ENCODE measurements at places on chromosomes 2 and 18.
A peak's percentile ranks its signal among the peaks of the same experiment; 100 is the strongest.

GRCh38 chr18:11857177-11857887, 6.1 kb downstream of the CHMP1B start:
- peak; percentile 71 for DNase-seq

GRCh38 chr18:79405781-79406575, 10.2 kb downstream of the NFATC1 start:
- peak; percentile 44 for DNase-seq

DNA sequence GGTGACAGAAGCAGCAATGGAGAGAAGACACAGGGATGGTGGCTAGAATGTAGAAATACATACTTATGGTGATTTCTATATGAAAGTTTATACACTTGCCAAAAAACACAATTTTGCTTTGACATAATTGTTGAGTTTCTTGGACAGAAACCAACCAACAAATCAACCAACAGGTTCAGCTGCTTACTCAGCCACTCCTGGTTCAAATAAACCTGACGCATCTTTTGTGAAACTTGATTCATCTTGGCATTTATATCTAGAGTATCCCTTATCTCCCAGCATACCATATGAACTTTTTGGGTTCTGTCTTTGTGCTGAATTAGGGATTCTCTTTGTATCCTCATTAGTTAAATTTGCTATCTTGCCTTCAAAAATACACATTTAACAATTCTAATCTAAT, 54.1 kb upstream of the ERBB4 start:
- DNase-seq, result no peak

DNA sequence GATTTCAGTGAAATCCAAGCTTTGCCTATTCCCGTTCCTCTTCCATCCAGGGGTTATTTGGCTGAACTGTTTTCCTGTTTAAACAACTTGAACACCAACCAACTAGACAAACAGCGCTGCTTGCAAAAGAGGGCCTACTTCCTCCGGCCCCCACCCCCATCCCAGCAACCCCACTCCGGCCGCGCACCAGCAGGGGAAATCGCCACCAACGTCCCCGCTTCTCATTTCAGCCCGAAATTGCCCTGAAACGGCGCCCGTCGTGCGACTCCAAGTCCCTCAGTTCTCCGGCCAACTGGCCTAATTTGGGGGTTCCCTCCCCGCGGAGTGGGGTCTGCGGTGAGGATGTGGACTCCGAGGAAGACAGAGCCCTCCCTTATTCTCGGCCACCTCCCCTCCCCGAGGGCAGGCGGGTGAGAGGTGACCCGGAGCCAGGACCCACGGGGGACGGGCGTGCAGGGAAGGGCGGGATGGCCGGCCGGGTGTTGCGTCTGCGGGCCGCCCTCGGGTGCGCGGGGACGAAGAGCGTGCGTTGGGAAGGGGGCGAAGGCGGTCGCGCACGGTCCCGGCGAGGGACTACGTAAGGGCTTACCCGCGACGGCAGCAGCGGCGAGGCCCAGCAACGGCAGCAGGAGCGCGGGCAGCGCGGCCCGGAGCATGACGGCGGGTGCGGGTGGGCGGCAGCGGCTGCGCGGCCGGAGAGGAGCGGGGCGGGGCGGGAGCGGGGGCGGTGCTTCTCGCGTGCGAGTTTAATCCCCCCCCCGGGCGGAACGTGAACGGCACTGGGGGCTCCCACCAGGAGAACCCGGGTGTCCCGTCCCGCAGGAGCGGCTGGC, at the start of gene CD302:
Gene CD302, minus strand, starts transcription at position 666 of the 833 bp plus-strand sequence. Its CDS starts 10 bp downstream, at position 656.
- peak; percentile 75 for DNase-seq

DNA sequence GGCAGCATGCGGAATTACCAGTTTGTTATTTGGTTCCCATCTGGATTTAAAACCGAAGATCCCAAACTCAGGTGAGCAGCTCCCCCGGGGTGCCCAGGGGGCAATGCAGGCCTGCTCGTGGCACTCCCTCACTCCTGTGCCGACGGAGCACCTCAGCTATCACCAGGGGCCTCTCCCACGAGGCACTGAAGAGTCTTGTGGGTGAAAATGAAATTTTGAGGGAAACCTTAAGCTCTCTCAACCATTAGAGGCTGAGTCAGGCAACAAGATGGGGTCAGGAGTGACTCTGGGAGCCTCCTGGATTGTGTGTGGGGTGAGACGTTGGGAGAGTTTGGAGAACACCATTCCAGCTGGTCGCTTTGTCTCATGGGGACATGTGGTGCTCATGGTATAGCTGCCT, 189.0 kb downstream of the PRKCE start:
- DNase-seq, result no peak

- DNase-seq, result peak; percentile 68
Measured at GRCh38 chr2:31287654-31288053, 53.7 kb downstream of the EHD3 start.

GRCh38 chr2:191757208-191757607, 79.3 kb downstream of the NABP1 start:
- no peak for DNase-seq

GRCh38 chr2:69724540-69725159, 17.3 kb upstream of the ANXA4 start:
- DNase-seq, result peak; percentile 80

DNA sequence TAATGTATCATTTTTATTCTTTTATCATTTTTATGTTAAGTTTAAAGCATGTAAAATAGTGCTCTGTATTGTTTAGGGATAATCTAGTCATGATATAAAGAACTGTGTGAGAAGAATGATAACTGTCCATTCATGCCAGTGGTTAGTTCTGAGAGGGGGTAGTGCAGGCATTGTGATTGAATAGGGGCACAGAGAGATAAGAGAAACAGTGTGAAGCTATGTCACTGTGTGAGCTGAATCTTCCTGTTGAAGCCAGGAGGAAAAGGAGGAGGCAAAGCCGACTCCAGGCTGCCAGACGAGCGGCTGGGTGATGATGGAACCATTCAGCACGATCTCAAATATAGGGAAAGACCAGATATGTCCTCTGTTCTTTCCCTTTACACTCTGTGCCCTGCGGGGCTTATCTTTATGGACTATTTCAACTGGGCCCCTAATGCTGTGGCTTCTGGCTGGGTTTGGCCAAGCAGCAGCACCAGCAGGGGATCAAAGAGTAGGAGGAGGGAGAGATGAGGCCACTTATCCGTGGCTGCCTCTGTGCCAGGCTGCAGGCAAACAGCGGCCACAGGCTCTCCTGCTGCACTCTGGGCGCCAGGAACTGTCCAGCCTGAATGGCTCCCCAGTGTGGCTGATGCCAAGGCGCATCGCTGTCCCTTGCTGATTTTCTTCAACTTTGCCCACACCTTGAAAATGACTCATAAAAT, 128.0 kb downstream of the SPP2 start:
- peak; percentile 46 for DNase-seq

- no peak for DNase-seq
Measured at GRCh38 chr2:28199995-28200679, 192.5 kb upstream of the FOSL2 start.

- DNase-seq, result no peak
Measured at GRCh38 chr2:221833966-221834365, 261.9 kb upstream of the EPHA4 start.

DNA sequence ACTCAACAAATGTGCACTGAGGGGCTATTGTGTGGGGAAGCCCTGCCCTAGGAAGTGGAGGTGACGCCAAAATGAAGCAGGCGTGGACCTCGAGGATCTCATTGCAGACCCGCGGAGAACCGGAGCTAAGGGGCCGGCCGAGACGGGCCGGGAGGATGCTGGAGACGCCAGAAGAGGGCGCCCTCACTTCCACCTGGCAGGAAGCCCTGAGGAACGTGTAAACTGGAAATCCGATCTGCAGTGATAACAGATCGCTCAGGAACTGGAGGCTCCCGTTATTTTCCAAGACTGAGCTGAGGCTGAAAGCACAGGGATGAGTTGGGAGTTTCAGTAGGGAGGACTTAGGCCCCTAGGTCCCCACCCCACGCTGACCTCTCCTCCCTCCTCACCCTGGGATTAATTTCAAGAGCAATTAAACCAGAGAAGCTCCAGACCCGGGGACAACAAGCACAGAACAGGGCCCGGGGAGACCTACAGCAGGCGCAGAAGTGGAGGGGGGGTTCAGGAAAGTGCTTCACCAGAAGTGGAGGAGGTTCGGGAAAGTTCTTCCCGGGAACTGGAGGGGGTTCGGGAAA, 7.7 kb upstream of the COL6A3 start:
- peak; percentile 76 for DNase-seq

DNA sequence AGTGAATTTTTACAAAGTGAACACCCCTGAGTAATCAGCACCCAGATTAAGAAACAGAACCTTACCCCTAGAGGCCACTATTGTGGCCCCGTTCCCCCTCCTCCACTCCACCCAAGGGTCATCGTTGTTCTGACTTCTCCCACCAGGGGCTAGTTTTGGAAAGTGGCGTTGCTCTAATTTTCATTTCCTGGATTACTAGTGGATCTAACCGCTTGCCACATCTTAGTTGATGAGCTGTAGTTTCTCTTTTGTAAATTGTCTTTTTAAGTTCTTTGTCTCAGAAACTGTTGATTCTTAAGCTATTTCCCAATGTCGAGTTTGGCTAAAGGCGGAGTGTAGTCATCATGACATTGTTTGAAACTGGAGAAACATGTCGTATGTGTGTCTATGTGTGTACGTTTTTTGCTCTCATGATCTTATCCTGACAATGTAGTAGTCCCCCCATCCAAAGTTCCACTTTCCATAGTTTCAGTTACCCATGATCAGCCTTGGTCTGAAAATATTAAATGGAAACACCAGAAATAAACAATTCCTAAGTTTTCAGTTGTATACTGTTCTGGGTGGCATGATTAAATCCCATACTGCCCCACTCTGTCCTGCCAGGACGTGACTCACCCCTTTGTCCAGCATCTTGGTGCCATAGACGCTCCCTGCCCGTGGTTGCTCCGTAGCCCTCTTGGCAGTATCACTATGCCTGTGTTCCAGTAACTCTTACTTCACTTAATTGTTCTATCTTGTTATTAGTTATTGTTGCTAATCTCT, 71.0 kb upstream of the SP3 start:
- peak; percentile 79 for DNase-seq

- DNase-seq, result no peak
Measured at GRCh38 chr18:13437034-13437433, 218.5 kb downstream of the LDLRAD4 start.

DNA sequence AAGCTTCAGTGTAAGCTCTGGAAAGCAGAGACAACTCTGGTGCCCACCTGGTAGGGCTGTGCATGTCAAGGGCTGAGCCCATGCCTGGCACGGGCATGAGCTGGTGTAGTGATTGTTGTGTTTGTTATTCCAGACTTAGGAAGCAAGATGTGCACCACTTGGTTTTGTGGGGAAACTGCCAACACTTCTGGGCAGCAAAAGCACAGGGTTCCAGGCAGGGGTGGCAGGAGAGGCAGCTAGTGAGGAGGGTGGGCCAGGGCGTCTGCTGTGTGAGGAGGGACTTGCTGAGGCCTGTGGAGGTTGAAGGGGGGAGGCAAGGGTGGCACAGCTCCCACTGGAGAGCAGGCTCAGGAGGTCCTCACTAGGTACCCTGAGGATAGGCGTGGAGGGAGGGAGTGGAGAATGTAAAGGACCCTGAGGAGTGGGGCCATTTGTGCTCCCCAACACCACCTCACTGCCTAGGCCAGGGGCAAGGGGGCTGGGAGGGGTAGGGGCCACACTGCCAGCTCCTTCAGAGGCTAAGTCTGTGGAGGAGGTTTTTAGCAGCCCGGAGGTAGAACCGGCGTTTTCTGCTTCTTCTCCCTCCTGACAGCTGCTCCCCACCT, 104.0 kb upstream of the POU3F3 start:
- no peak for DNase-seq

GRCh38 chr18:59985289-59985688, 85.5 kb downstream of the PMAIP1 start:
- no peak for DNase-seq

- peak; percentile 47 for DNase-seq
Measured at GRCh38 chr2:168237741-168238140, 9.7 kb downstream of the STK39 start.

DNA sequence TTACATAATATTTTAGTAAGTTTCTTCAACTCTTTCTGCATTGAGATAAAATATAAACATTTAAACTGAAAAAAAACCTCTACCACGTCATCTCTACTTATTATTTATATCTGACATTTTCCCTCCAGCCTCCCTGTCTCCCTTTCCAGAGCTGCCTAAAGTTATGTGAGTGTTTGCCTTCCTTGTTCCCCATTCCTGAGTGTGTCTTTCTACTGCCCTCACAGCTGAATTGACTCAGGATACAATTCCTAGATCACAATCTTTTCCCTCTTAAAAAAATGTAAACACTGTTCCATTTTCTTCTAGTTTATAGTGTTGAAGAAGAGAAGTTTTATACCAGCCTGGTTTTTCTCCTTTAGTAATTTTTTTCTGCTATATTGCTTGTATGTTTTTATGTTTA, 5.3 kb downstream of the TRPM8 start:
- DNase-seq, result no peak

Measured in endothelial cell of umbilical vein (primary cell).